Activated CD4-positive, alpha-beta T cell treated with anti-CD3 and anti-CD28 coated beads for 48 hours (primary cell): ENCODE measurements at places on chromosomes 13 and 19.

- DNase-seq, result no peak
Observed at GRCh38 chr13:111789420-111789819, 277.5 kb upstream of the SOX1 start.

- DNase-seq, result no peak
Observed at GRCh38 chr13:96650301-96650886, 343.9 kb downstream of the OXGR1 start.

GRCh38 chr19:16559780-16560276 lies 12.4 kb downstream of the SLC35E1 start:
- no peak for DNase-seq

DNA sequence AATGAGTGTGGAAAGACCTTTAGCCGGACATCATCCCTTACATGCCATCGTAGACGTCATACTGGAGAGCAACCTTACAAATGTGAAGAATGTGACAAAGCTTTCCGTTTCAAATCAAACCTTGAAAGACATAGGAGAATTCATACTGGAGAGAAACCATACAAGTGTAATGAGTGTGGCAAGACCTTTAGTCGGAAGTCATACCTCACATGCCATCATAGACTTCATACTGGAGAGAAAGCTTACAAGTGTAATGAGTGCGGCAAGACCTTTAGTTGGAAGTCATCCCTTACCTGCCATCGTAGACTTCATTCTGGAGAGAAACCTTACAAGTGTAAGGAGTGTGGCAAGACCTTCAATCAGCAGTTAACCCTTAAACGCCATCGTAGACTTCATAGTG lies 11.7 kb upstream of the ZNF813 start:
- no peak for DNase-seq

DNA sequence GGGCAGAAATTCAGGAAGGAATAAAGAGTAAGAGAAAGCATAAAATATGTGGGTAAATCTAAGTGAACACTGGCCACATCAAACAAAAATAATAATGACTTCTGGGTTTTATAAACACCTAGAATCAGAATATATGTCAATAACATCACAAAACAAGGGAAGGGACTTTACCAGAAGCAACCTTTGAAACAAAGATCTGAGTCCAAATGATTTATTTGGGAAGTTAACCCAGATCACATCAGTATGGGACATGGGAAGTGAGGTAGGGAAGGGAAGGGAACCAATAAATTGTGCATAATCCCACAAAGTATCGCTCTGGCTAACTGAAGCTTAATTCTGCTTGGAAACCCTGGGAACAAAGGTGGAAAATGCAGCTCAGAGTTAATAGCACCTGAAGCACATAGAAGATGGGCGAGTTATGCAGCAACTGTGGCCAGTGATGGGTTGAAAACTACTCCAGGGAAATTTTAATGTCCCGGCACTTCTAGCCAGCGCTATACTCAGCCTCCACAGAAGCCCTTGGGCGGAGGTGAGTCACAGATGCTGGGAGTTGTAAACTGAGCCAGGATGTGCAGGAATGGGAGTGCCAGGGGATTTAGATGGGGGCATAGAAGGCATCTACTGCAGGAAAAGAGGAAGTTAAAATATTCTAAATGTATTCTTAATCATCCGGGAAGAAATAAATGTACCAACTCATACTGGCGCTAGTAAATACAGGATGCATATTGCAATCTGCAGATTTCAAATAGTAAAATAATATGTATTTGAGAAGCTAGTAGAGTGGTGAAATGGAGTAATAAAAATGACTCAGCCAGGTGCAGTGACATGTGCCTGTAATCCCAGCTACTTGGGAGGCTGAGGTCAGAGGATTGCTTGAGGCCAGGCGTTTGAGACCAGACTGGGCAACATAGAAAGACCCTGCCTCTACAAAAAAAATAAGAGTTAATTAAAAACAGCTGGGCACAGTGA lies 34.2 kb upstream of the CEBPG start:
- no peak for DNase-seq

DNA sequence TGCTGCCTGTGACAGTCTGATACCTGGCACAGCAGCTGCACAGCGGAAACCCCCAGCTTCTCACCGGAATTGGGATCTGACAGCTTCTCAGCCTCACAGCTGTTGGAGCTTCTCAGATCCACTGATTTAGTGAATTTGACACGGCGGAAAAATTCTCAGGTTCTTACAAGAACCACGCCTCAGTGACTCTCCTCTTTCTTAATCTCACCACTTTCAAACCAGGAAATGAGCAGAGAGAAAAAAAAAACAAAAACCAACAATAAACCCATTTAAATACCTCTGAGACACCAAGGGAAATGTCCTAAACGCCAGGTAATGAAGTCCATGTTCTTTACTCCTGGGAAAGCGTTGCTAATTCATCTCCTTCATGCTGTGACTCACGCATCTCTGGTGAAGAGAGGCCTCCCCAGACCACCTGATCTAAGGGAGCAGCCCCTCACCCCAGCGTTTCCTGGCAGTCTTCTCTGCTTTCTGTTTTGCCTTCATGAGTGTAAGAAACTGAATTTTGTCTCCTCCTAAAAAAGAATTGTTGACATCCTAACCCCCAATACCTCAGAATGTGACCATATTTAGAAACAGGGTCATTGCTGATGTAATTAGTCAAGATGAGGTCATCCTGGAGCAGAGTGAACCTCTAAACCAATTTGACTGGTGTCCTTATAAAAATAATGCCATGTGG lies 15.9 kb upstream of the IZUMO2 start:
- no peak for DNase-seq
